Endothelial cell of umbilical vein (primary cell): ENCODE measurements at places on chromosomes 5 and 9. TPM values are rescaled to one million over a fixed set of nuclear protein-coding genes. Genes with fewer than 3 reads are reported as not detected.

GRCh38 chr9:117290856-117291622 lies 123.8 kb downstream of the ASTN2 start:
- H3K4me3 ChIP-seq = no peak overlapping the region
- no peaks in the 10 kb centered on the region for H3K27me3 ChIP-seq
- no peak for DNase-seq
- H3K4me1 ChIP-seq = no peaks in the 10 kb centered on the region
- H3K36me3 ChIP-seq = no peaks in the 10 kb centered on the region
- no peak overlapping the region for H3K27ac ChIP-seq

Gene LEAP2
- total RNA-seq = 0.40 and 0.99 TPM in 2 replicates

- H3K36me3 ChIP-seq = no peaks in the 10 kb centered on the region
- no peaks in the 10 kb centered on the region for H3K4me1 ChIP-seq
- no peak overlapping the region for H3K27ac ChIP-seq
- H3K4me3 ChIP-seq = no peak overlapping the region
These were observed 178.2 kb upstream of the ATP10B start for GRCh38 chr5:161030229-161030628.

GRCh38 chr5:7445068-7445467 lies 49.1 kb downstream of the ADCY2 start:
- H3K27me3 ChIP-seq = no peaks in the 10 kb centered on the region
- H3K27ac ChIP-seq = no peak overlapping the region
- H3K4me1 ChIP-seq = no peaks in the 10 kb centered on the region
- H3K4me3 ChIP-seq = no peak overlapping the region
- H3K36me3 ChIP-seq = no peaks in the 10 kb centered on the region

Gene SLC1A3
- total RNA-seq = 0.44 TPM in 1 of 2 replicates, not detected in the other
